ENCODE measurements at places on chromosomes 4 and X. TPM values are rescaled to one million over a fixed set of nuclear protein-coding genes. Genes with fewer than 3 reads are reported as not detected.

Gene PPP4R3C
- total RNA-seq = not detected

Gene AKAP4
- total RNA-seq = not detected

- peaks cover 5% of the 10 kb centered on the region for H3K36me3 ChIP-seq
- peaks cover 10% of the 10 kb centered on the region for H3K4me1 ChIP-seq
- no peak overlapping the region for H3K4me3 ChIP-seq
These were observed 31.0 kb downstream of the SLC9B1 start for GRCh38 chr4:102988429-102989020.

GRCh38 chr4:15232366-15233263 lies 195.2 kb upstream of the C1QTNF7 start:
- H3K36me3 ChIP-seq = no peaks in the 10 kb centered on the region
- no peak for DNase-seq
- no peaks in the 10 kb centered on the region for H3K27me3 ChIP-seq
- peak overlapping the region; percentile 52 for H3K4me3 ChIP-seq

Data from activated CD4-positive, alpha-beta memory T cell treated with anti-CD3 and anti-CD28 coated beads for 36 hours (primary cell).